Stimulated activated CD4-positive, alpha-beta T cell treated with anti-CD3 and anti-CD28 coated beads, Interleukin-15, amount 100 ng/mL, for 1 hour (primary cell): ENCODE measurements at places on chromosomes 11 and 22.

DNA sequence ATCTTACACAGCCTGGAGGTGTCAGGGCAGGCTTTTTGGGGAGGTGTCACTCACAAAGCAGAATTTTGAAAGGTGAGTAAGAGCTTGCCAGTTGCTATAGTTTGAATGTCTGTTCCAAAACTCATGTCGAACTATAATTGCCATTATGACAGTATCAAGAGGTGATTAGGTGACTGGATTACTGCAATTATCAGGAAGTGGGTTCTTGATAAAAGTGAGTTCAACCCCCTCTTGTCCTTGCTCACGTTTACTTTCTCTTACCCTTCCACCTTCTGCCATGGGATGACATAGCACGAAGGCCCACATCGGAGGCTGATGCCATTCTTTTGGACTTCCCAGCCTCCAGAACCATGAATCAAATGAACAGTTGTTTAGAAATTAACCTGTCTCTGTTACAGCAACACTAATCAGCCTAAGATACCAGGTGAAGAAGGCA, 4.7 kb upstream of the C11orf86 start:
- no peak for DNase-seq

GRCh38 chr22:26894766-26895485, 237.5 kb downstream of the MIAT start:
- no peak for DNase-seq

GRCh38 chr22:50032941-50033601, 20.5 kb upstream of the IL17REL start:
- DNase-seq, result no peak

- DNase-seq, result peak; percentile 76
Measured at GRCh38 chr11:235997-236773, at the start of gene SIRT3. Gene SIRT3 (minus strand): TSS chr11:236342. CDS start chr11:236328, 14 bp downstream.

DNA sequence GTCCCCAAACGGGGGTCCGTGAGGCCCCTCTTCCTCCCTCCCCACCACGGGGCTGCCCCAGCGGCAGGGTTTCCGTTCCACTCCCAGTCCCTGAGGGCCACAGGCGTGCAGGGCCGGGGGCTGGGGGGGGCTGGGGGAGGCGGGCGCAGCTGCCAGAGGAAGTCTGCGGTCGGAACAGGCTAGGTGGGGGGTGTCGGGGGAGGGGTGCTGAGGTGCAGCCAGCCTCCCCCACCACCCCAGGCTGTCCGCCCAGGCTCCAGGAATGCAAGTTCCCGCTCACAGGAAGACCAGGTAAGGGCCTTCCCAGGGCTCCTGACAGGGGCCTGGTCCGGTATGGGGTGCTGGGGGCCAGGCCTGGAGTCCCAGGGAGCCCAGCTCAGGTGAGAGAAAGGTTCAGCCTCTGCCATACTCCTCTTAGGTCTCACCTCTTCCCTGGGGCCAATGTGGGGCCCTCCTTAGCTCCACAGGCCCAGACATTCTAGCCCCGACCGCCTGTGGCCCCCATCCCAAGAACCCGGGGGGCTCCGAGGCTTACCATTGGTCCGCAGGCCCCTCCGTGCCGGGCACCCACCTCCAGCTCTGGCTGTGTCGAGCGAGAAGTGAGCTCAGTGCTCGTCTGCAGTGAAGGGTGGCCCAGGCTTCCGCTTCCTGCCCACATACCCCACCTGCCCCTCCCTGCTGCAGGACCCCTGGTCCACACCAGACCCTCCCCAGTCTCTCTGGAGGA, at the start of gene PTPRCAP:
PTPRCAP (minus strand) TSS at position 601 of the 727 bp plus-strand sequence; CDS start at position 538, 63 bp downstream.
- DNase-seq, result peak; percentile 61

GRCh38 chr22:35195821-35196220, 61.5 kb upstream of the HMGXB4 start:
- DNase-seq, result no peak

DNA sequence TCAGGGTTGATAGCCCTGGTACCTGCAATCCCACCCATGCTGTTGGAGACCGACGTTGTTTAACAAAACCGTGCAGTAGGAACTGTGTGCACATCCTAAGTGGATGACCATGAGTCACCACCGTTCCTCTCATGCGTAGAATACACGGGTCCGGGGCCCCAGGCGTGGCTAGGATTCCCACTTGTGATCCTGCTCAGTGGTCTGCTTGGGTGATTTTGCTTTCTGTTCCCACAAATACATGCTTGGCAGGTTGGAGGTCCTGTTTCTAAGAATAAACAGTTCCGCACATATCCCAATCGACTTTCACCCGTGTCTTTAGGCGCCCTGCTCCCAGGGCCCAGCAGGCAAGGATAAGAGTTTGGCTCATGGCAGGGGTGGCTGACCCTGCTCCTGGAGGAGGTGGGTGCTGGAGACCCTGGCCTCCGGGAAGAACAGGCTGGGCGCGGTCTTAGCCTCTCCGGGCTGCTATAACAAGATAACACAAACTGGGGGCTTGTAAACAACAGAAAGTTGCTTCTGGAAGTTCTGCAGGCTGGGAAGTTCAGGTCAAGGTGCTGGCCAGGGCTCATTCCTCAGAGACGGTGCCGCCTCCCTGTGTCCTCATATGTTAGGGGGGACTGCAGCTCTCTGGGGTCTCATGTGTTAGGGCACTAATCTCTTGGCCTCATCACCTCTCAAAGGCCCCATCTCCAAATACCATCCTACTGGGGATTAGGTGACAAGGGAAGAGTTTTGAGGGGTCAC, 1028.3 kb downstream of the BRD1 start:
- no peak for DNase-seq

- DNase-seq, result no peak
Measured at GRCh38 chr22:30219049-30219654, 27.4 kb downstream of the LIF start.

DNA sequence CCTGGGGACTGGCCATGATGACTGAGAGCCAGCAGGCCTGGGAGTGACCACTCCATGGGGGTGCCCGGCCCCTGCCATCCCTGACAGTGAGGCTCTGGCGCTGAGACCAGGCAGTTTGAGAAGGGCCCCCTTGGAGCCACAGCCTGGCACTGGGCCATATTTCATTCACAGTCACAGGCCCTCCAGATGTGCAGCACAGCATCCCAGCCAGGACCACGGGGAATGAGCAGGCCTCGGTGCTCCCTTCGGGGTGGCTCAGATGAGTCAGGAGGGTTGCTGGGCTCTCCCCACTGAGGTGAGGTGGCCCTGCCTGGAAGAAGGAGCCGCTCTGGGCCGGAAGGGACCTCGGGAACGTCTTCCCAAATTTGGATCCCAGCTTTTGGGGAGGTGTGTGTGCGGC, 53.0 kb downstream of the GRAMD4 start:
- no peak for DNase-seq

DNA sequence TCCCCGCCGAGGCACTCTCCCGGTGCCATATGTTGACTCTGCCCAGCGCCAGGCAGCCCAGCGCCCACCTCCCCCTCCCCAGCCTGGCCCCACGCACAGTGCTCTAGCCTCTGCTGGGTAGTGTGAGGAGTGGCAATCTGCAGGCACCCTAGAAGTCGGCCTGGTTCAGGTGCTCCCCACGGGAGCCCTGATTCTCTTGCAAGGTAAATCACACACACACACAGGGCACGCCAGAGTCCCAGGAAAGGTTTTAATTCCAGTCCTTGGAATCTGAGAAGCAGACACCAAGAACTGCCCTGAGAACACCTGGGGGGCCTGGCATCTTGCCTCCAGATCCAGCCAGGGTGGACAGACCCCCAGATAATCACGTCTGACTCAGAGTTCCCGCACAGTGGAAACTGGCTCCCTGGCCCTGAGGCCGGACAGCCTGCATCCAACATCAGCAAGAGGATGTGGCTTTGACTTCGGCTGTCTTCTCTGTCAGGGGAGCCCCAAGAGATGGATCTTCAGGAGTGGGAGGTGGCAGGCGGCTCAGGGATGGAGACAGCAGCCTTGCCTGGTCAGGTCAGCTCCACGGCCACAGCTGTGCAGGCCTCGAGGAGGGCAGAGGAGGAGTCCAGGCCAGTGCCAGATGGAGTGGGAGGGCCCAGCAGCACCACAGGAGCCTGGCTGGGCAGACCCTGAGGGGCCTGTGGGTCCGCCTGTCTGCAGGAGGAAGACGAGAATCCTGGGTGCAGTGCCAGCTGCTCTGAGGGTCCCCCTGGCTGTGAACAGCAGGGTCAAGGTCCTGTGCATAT, 1.1 kb upstream of the RIN1 start:
- no peak for DNase-seq

DNA sequence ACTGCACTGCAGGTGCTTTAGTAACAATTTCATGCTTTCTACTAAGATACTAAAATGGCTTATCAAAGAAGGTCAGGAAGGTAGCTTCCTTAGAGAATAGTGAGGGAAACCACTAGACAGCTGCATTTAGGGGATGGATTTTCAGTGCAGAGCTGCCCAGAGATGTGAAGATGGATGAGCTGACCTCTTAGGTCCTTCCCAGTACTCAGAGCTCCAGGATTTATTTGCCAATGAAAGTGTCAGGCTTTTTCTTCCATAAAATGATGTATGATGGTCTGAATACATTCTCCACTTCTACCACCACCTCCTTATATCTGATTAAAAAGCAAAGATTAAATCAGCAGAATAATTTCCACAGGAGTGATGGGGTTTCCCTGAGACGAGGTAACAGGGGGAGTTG, 35.0 kb downstream of the SC5D start:
- DNase-seq, result no peak

DNA sequence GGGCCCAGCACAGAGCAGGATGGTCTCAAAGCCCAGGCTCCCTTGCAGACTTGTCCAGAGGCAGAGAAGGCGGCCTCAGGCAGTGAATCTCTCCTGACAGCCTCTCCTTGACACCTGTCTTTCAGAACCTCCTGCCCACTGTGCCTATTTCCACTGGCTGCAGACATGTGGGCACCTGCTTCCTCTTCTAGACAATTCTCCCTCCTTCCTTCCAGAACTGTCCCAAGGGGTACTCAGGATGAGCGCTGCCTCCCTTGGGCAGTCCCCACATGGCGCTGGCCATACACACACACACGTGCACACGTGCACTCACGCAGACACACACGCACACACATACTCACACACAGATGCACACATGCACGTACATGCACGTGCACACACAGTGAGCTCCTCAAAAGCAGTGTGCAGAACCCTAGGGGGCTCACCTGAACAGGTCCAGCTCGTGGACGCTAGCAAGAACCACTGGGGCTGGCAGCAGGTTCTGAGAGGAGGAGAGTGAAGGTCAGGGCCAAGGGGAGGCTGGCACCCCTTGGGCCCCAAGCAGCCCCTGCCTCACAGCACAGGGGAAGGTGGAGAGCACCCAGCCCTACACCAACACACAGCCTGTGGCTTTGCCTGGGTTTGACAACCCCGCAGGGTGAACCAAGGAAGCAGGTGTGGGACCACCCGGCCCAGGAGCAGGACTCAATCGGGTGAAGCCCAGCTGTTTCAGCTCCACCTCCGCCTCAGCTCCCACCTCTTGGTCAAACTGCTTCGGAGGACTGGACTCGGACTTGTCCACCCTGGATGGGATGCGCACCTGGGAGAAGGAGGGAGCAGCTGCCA, 8.1 kb upstream of the PLXNB2 start:
- DNase-seq, result no peak

DNA sequence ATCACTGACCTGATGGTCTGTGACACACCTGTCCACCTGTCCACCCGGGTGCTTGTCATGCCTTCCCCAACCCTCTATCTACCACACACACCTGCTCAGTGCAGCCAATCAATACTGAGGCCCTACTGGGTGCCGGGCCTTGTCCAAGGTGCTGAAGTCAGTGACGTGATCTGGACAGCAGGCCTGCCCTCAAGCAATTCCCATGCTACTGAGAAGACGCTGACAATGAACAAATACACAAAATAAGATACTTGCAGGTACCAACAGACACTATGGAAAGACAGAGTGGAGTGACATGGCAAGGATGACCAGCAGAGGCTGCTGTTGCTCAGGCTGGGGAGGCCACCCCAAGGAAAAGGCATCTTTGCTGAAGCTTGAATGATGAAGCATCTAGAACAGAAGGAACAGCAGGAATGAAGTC, 21.2 kb downstream of the PLAAT3 start:
- no peak for DNase-seq

GRCh38 chr11:69244266-69244665, 49.7 kb upstream of the MYEOV start:
- no peak for DNase-seq

GRCh38 chr11:130737866-130738431, 178.3 kb downstream of the SNX19 start:
- no peak for DNase-seq

DNA sequence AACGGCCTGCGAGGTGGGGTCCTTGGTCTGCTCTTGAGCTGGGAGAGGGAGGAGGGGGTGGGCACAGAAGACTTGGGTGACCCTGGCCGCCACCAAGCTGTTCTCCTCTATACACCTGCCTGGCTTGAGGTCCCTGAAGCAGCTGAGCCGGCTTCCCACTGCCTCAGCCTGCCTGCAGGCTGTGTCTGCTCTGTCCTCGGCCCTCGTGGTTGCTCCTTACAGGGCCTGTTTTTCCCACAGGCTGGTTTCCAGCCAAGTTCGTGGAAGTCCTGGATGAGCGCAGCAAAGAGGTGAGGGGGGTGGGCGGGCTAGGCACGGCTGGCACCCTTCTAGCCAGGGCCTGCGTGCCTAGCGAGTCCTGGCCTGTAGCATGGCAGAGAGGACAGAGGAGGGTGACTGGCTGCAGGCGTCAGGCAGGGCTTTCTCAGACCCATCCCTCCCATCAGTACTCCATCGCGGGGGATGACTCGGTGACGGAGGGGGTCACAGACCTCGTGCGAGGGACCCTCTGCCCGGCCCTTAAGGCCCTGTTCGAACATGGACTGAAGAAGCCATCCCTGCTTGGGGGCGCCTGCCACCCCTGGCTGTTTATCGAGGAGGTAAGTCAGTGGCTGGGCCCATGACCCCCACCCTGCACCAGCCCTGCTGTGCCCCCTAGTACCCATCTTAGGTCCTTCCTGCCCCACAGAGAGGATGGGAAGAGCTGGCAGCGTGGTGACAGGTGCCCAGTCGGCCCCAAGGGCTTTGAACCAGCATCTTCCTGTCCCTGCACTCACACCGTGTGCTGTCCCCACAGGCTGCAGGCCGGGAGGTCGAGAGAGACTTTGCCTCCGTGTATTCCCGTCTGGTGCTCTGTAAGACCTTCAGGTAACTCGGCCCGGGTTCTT, 37.7 kb downstream of the SGSM3 start:
- no peak for DNase-seq

GRCh38 chr11:78289552-78290292, 101.0 kb downstream of the USP35 start:
- no peak for DNase-seq

DNA sequence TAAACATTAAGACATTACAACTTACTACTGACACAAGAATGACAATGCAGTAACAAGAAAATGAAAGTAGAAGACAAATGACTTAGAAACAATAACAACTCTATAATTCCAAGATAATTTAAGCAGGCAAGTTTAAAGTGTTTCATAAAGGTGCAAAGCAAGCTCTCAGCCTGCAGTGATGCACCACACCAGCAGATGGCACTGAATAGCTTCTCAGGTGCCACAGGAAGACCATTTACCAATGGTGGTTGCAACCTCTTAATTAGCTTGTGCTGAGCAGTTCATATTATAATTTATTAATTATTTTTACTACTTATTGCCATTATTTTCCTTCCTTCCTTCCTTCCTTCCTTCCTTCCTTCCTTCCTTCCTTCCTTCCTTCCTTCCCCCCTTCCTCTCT, 60.6 kb downstream of the NXPE2 start:
- DNase-seq, result no peak

- no peak for DNase-seq
Measured at GRCh38 chr11:22467741-22468140, 129.6 kb downstream of the SLC17A6 start.
